Muscle of leg (tissue), 16 donors: ENCODE measurements at places on chromosomes 5 and 9. TPM values are rescaled to one million over a fixed set of nuclear protein-coding genes. Genes with fewer than 3 reads are reported as not detected.

DNA sequence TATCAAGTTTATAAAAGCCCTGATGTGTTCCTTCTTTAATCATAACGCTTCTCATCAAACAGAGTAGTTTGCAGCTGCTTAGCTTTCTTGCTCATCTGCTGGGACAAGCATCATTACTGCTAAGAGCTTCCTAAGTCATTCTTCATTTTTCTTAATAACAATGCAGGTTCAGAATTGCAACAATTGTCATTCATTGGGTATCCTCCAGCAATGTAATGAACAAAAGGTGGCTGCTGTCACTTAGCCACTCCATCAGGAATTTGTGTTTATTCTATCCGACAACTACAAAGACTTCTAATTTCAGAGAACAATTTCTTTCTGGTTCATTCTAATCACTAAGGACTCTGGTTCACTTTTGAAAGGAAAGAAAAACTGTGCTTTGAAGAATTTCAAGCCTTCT, 836.7 kb upstream of the CDH10 start:
- DNase-seq, result no peak

Gene ADGRD2
- total RNA-seq, result not detected

GRCh38 chr9:130982636-130983358, 26.2 kb upstream of the LAMC3 start:
- DNase-seq, result no peak

Gene TLE1
- total RNA-seq, result 44.2 TPM

DNA sequence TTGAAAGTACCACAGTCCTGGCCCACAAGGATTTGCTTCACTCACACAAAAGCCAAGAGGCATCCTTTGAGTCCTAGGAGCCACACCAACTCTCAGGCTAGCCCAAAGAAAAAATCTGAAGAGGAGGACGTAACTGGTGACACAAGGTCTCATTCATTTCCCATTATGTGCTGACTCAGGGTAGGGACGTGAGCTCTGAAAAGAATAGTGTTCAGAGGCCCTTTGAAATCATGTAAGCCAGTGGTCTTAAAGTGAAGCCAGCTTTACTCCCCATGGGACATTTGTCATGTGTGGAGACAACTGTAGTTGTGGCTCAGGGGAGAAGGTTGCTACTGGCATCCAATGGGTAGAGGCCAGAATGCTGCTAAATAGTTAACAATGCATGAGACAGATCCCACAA, 332.4 kb downstream of the KCTD16 start:
- DNase-seq, result no peak

GRCh38 chr9:76412638-76413037, 18.4 kb upstream of the RFK start:
- DNase-seq, result no peak

DNA sequence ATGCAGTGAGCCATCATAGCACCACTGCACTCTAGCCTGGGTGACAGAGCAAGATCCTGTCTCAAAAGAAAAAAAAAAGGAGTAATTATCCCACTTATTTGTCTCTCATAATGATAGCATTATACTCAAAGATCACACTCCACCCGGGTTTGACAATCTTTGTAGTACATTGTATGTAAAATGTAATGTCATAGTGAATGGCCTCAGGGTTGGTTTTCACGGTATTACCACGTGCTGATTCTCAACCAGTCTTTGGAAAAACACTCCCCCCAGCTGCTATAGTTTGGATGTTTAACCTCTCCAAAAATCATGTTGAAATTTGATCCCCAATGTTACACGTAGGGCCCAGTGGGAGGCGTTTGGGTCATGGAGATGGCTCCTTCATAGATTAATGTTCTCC, 402.4 kb upstream of the GRAMD2B start:
- no peak for DNase-seq

DNA sequence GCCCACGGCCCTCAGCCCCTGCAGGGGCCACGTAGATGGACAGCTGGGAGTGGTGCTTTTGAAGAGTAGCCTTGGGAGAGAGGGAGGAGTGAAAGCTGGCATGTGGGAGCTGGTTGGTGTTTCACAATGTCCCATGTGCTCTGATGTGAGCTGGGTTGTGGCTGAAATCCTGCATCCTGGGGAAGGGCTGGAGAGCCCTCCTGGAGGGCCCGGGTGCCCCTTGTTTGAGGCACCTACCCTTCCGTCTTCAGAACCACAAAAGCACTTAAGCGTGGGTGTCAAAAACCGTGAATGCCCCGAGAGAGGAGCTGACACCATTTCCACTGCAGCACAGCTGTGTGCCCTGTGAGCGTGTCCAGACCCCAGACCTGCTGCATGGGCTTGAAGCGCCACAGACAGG, 199.1 kb upstream of the ZNF618 start:
- DNase-seq, result no peak

Gene PAM
- 118 TPM for total RNA-seq

DNA sequence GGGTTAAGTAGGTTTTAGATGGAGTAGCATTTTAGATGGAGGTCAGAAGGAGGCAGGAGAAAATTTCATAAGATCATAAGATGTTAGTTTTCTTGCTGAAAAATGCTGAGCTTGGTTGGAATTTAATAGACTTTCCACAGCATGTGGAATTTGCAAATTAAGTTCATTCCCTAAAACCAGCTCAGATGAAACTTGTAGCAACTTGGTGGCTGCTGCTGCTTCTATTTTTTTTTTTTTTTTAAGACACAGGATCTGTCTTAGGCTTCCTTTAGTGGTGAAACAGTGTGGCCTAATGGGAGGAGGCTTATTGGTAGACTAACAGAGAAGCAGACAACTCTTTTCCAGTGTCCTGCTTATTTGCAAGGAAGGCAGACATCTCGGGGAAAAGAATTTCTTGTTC, 154.5 kb downstream of the AOPEP start:
- no peak for DNase-seq

DNA sequence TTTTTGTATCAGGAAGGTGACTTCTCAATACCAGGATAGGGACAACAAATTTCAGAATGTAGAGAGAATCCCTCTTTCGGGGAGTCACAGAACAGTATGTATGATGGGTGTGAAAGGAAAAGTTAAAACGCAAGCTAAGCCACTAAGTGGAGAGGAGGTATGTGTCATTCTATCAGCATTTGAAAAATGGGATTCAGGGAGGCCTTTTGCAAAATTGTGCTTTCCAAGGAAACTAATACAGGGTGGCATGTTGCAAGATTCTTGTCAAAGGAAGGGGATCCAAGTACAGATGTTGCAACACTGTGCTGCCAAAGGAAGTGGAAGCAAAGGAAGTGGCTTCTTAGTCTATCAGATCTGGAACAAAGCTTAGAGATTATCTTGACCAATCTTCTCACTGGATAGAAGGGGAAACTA, 12.6 kb upstream of the TNIP1 start:
- peak; percentile 59 for DNase-seq

Gene AHRR
- 2.8 TPM for total RNA-seq

GRCh38 chr5:96703995-96704394, 41.8 kb downstream of the CAST start:
- DNase-seq, result no peak

DNA sequence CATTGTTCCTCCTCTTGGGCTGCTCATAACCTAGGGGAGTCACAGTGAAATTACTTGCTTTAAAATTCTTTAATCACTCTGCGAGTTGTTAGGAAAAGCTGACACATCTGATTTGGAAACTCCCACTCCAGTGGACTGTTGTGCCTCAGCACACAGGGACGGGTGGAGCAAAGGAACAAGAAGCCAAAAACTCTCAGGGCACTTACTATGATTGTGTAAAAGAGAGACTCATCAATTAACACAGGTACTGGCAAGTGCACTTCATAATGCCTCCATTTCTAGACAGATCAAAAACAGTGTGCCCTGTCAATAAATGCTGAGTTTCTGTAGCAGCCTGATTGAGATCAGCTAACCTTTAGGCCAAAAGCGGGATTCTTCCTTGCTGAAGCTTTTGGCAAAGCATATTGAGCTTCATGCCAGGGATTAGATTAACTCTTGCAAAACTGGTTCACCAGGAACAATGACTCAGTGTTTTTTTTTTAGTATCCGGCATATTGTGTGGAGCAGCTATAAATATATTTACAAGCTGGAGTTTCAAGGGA, 55.9 kb downstream of the TMC1 start:
- peak; percentile 81 for DNase-seq

Gene AK8
- 0.58 TPM for total RNA-seq
